GM23338 (cell line): ENCODE measurements at places on chromosomes 3 and 15. TPM values are rescaled to one million over a fixed set of nuclear protein-coding genes. Genes with fewer than 3 reads are reported as not detected.

The UQCRC1 gene
- 232 and 256 TPM in 2 replicates for polyA plus RNA-seq

The SENP5 gene
- 8.3 and 12.2 TPM in 2 replicates for polyA plus RNA-seq

The C2CD4B gene
- polyA plus RNA-seq: 0.31 TPM in 1 of 2 replicates, not detected in the other

The RPL29 gene
- 1,864 and 1,983 TPM in 2 replicates for polyA plus RNA-seq

The TRAT1 gene
- not detected in 2 replicates for polyA plus RNA-seq

The CMTM6 gene
- 34.9 and 42.3 TPM in 2 replicates for polyA plus RNA-seq

The ARNT2 gene
- 3.9 and 4.6 TPM in 2 replicates for polyA plus RNA-seq

The ZBBX gene
- 1.1 TPM in 2 replicates for polyA plus RNA-seq

The CPLX3 gene
- 0.21 TPM in 1 of 2 replicates, not detected in the other for polyA plus RNA-seq

The ATP13A4 gene
- polyA plus RNA-seq: not detected in 2 replicates

GRCh38 chr3:152069871-152070270 is 196.4 kb downstream of the SUCNR1 start:
- no peaks in the 10 kb centered on the region for H3K36me3 ChIP-seq
- H3K27ac ChIP-seq: no peak overlapping the region
- DNase-seq: no peak
- no peak overlapping the region for H3K4me3 ChIP-seq

DNA sequence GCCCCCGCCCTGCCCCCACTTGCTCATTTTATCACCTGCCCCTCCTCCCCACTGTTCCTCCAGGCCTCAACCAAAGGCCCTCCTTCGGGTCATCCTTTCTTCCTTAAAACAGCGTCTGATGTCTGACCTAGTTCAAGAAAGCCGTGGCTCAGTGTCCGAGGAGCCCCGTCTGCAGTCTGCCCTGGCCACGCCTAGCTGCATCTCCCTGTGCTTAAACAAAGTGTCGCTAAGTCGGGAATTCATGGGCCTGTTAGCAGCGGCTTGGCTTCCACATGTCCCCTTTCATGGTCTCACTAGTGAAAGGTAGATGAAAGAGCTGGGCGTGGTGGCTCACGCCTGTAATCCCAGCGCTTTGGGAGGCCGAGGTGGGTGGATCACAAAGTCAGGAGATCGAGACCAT is 41.2 kb downstream of the TM2D3 start:
- no peaks in the 10 kb centered on the region for H3K36me3 ChIP-seq
- no peak overlapping the region for H3K27ac ChIP-seq
- no peak overlapping the region for H3K4me3 ChIP-seq

DNA sequence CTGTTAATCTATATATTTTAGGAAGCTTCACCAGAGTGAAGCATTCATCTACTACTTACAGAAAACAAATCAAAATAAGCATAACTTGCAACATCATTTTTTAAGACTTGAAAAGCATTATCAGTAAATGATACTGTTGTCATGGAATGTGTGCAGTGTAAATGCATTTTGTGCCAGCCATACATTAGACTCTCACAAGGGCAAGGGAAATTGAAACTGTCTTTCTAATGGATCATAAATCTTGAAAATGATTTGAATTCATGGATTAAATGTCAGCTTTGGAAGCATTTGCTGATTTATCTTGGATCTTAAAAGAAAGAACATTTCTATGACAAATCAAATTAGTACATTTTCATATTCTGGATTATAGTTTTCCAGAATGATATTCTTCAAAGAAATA is 338.3 kb upstream of the SGO1 start:
- H3K36me3 ChIP-seq: no peaks in the 10 kb centered on the region
- H3K4me3 ChIP-seq: no peak overlapping the region
- no peaks in the 10 kb centered on the region for H3K4me1 ChIP-seq
- no peak for DNase-seq
- no peak overlapping the region for H3K27ac ChIP-seq

- H3K27ac ChIP-seq: no peak overlapping the region
- H3K27me3 ChIP-seq: no peaks in the 10 kb centered on the region
- H3K4me3 ChIP-seq: no peak overlapping the region
- H3K36me3 ChIP-seq: no peaks in the 10 kb centered on the region
Observed at GRCh38 chr3:183524476-183524875, 31.0 kb downstream of the KLHL6 start.

DNA sequence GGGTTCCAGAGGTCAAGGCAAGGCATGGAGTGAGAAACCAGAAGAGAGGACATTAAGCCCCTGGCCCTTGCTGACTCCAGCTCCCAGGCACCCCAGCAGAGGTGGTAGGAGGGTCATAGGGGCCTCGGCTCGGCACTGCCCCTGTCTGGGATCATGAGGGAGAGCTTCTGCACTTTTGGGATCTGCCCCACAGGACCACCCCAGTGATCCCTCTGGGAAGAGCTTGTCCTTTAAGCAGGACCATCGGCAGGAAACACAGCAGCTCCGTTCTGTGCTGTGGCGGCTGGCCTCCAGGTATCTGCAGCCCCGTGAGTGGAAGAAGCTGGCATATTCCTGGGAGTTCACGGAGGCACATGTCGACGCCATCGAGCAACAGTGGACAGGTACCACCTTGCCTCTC is 35.5 kb downstream of the ANKDD1A start:
- H3K4me1 ChIP-seq: no peaks in the 10 kb centered on the region
- H3K36me3 ChIP-seq: no peaks in the 10 kb centered on the region
- H3K27me3 ChIP-seq: no peaks in the 10 kb centered on the region
- H3K4me3 ChIP-seq: no peak overlapping the region
- DNase-seq: no peak

- no peaks in the 10 kb centered on the region for H3K27me3 ChIP-seq
- no peak overlapping the region for H3K4me3 ChIP-seq
- H3K36me3 ChIP-seq: no peaks in the 10 kb centered on the region
- no peak overlapping the region for H3K27ac ChIP-seq
- no peaks in the 10 kb centered on the region for H3K4me1 ChIP-seq
Observed at GRCh38 chr3:127224118-127224517, 31.2 kb downstream of the PRR23E start.

- H3K4me3 ChIP-seq: no peak overlapping the region
- peaks cover 25% of the 10 kb centered on the region for H3K4me1 ChIP-seq
- no peak overlapping the region for H3K27ac ChIP-seq
- no peaks in the 10 kb centered on the region for H3K36me3 ChIP-seq
- no peaks in the 10 kb centered on the region for H3K27me3 ChIP-seq
- DNase-seq: no peak
Observed at GRCh38 chr3:31613177-31613576, 80.5 kb downstream of the STT3B start.

- no peaks in the 10 kb centered on the region for H3K36me3 ChIP-seq
- DNase-seq: no peak
- H3K4me1 ChIP-seq: no peaks in the 10 kb centered on the region
- no peak overlapping the region for H3K4me3 ChIP-seq
- no peaks in the 10 kb centered on the region for H3K27me3 ChIP-seq
- no peak overlapping the region for H3K27ac ChIP-seq
Observed at GRCh38 chr3:168990134-168990533, 673.4 kb downstream of the MECOM start.

- no peak overlapping the region for H3K4me3 ChIP-seq
- no peaks in the 10 kb centered on the region for H3K4me1 ChIP-seq
- no peak for DNase-seq
- H3K27me3 ChIP-seq: no peaks in the 10 kb centered on the region
- no peaks in the 10 kb centered on the region for H3K36me3 ChIP-seq
- no peak overlapping the region for H3K27ac ChIP-seq
Observed at GRCh38 chr3:39819899-39820298, 10.5 kb downstream of the MYRIP start.

DNA sequence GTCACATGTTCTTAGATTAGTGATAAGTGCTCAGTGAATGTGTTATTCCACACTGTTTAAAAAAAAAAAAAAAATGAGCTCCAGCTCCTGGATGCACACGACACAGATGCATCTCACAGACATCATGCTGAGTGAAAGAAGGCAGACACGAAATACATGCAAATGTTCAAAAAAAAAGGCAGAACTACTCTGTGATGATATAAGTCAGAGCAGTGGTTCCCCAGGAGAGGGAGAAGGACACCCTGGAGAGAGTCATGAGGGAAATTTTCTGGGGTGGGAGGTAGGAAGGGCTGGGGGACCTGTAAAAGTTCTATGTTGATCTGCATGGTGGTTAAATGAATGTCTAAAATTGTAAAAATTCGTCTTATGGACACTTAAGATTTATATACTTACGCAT is 4.3 kb downstream of the CSRNP1 start:
- no peak overlapping the region for H3K27ac ChIP-seq
- peaks cover 55% of the 10 kb centered on the region for H3K4me1 ChIP-seq
- DNase-seq: no peak
- peaks cover 12% of the 10 kb centered on the region; the same call in 1 of the 2 replicates for H3K36me3 ChIP-seq
- H3K27me3 ChIP-seq: no peaks in the 10 kb centered on the region

DNA sequence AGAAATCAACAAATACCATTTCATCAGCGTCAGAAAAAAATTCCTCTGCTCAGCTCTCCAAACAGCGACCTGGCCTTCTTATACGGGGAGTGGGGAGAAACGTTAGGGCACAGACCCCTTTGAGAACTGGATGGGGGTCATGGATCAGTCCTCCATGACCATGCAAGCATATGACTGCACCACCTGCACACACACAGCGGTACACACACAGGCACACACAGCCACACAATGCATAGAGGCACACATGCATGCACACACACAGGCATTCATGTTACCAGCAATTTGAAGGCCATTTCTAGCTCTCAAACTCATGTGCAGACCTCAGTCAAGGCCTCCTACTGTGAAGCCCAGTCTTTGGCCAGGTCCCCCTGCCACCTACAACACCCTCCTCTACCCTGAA is 50.2 kb downstream of the SLC41A3 start:
- H3K27me3 ChIP-seq: no peaks in the 10 kb centered on the region
- H3K4me3 ChIP-seq: no peak overlapping the region
- peaks cover 5% of the 10 kb centered on the region for H3K36me3 ChIP-seq
- H3K4me1 ChIP-seq: 0 out of 2 replicates have a peak, but pooled peaks cover 8% of the 10 kb centered on the region

DNA sequence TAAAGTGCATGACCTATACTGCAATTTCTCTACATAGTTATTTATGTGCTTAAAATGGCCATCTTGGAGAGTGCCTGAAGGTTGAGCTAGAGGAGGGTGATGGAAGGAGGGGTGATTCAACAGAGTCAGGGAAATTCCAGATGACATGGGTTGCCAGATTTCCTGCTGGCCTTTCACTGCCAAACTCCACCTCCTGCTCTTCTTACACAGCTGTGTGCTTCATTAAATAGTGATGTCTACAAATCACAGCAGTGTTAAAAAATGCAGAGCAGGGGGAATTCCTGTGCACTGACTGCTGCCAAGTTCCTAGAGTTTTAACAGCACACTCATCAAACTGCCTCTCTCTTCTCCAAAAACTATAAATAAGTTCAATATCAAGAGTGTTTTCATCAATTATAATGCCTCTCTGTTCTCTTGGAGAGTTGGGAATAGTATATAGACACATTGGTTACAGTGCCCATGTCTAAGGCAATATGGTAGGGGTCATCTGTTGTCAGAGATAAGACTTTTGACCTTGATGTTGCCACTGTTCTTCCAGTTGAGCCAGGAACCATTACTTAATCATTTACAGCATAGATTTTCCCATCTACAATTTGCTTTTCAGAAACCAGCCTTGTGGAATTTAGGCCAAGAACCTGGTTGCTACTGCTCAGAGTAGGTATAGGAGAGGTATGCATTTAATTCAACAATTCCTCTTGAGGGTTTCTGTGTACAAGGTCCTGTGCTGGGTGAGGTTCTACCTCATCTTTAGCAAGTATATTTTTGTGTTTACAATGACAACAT is 79.6 kb downstream of the TP63 start:
- no peaks in the 10 kb centered on the region for H3K36me3 ChIP-seq
- 0 out of 2 replicates have a peak, but pooled peaks cover 2% of the 10 kb centered on the region for H3K4me1 ChIP-seq
- H3K4me3 ChIP-seq: no peak overlapping the region
- no peaks in the 10 kb centered on the region for H3K27me3 ChIP-seq

- no peaks in the 10 kb centered on the region for H3K27me3 ChIP-seq
- DNase-seq: no peak
- no peaks in the 10 kb centered on the region for H3K36me3 ChIP-seq
- H3K4me1 ChIP-seq: 0 out of 2 replicates have a peak, but pooled peaks cover 3% of the 10 kb centered on the region
- H3K27ac ChIP-seq: no peak overlapping the region
Observed at GRCh38 chr3:195403244-195403643, 39.6 kb downstream of the ACAP2 start.

DNA sequence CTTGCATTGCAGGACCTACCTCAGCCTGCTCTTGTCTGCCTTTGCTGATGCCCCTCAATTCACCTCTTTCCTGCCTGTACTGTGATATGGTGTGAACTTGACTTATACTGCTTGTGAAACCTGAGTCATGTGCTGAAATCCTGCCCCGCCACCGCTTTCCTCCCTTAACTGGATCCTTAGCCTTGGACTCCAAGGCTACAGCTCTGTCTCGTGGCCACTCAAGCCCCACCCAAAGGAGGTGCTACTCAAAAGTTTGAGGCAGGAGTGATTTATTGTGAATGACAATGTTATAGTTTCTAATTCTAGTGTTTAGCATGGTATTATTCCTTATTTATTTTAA is 56.1 kb downstream of the MYZAP start:
- H3K27me3 ChIP-seq: no peaks in the 10 kb centered on the region
- H3K36me3 ChIP-seq: no peaks in the 10 kb centered on the region
- DNase-seq: peak; percentile 18
- H3K4me1 ChIP-seq: no peaks in the 10 kb centered on the region
- no peak overlapping the region for H3K27ac ChIP-seq

DNA sequence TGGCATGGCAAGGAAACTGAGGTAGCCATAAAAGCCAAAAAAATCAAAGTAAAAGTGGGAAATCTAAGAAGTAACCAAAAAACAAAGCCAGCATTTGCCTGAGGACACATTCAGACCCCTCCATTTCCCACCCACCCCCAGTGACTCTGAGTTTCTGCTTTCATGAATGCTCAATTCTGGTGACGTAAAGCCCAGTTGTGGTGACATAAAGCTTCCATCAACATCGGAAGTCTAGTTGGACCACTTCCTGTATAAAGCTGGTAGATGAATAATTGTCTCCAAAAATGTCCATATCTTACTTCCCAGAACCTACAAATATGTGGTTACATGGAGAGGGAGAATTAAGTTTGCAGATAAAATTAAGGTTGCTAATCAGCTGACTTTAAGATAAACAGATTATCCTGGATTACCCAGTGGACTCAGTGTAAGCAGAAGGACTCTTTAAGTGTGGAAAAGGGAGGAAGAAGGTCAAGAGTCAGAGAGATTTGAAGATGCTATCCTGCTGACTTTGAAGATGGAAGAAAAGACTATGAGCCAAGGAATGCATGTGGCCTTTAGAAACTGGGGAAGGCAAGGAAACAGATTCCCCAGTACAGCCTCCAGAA is 62.0 kb upstream of the ST3GAL6 start:
- no peaks in the 10 kb centered on the region for H3K27me3 ChIP-seq
- H3K27ac ChIP-seq: no peak overlapping the region
- DNase-seq: no peak
- no peaks in the 10 kb centered on the region for H3K36me3 ChIP-seq
- no peak overlapping the region for H3K4me3 ChIP-seq
- peaks cover 7% of the 10 kb centered on the region; the same call in 1 of the 2 replicates for H3K4me1 ChIP-seq

- H3K4me3 ChIP-seq: no peak overlapping the region
- H3K27ac ChIP-seq: no peak overlapping the region
- no peaks in the 10 kb centered on the region for H3K36me3 ChIP-seq
- no peaks in the 10 kb centered on the region for H3K27me3 ChIP-seq
Observed at GRCh38 chr3:85574006-85574705, 615.4 kb downstream of the CADM2 start.
